ENCODE measurements at places on chromosomes 16 and 17.

GRCh38 chr17:42748908-42749798, 4.3 kb upstream of the EZH1 start:
- no peak for DNase-seq

GRCh38 chr17:81517339-81518112, 4.9 kb upstream of the ACTG1 start:
- DNase-seq = no peak

- DNase-seq = no peak
These were observed 16.9 kb upstream of the TNFRSF13B start for GRCh38 chr17:16988749-16989229.

DNA sequence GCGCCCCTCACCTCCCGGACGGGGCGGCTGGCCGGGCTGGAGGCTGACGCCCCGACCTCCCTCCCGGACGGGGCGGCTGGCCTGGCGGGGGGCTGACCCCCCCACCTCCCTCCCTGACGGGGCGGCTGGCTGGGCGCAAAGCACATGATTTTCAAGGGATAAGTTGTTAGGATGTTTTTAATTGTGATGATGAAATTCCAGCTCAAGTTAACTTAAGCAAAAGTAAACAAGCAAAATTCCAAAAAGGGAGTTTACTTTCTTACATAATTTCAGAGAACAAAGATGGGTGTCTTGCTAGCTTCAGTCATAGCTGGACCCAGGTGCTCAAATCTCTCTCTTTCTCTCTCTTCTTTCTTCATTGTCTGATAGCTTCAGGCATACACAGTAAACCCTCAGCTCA, 33.6 kb upstream of the MED9 start:
- no peak for DNase-seq

DNA sequence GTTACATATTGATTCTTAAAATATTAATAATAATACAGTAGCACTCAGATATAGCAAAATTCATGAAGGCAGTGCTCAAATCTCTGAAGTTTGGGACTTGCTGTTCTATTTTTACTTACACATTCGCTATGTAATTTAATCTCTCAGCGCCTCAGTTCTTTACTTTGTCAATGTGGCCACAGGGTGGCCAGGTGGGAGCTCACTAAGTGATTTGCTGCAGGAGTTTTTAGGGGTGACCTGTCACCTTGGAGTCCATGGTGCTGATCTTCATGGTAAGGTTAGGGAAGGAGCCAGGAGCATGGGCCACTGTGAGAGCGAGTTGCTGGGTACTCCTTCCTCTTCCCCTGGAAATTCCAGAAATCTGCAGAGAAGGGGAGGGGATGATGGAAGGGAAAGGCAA, 28.1 kb downstream of the VWA3A start:
- no peak for DNase-seq

Measured in stimulated activated naive CD4-positive, alpha-beta T cell treated with Interleukin-2 at 50 U/mL for 16 hours (primary cell).